T-helper 1 cell (primary cell): ENCODE measurements at places on chromosomes 4 and X.

DNA sequence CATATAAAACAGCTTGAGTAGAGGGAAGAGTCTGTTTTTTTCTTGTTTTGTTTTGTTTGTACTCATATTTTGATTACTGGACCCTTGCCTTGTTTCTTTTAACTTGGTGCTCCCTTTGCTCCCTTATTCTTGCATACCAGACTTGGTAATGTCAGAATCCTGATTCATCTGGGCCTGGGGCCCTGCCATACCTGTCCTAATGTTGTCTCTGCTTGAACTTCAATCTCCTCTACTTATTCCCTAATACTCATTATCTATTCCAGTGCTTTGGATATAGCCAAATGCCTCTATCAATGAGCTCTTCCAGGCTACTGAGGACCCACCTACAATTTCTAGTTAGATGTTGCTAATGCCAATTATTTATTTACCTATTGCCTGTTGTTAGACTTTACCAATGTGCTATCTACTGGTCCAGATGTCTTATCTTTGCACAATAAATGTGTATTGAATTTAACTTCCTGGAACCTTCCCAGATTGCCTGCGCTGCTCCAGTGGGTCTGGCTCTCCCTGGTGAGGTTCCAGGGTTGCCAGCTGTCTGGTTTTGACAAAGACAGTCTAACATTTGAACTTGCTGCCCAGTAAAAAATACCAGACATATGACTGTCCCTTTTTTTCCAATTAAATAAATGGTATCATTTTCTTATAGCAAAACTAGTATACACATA is 64.4 kb upstream of the ACSL4 start:
- no peak for DNase-seq

DNA sequence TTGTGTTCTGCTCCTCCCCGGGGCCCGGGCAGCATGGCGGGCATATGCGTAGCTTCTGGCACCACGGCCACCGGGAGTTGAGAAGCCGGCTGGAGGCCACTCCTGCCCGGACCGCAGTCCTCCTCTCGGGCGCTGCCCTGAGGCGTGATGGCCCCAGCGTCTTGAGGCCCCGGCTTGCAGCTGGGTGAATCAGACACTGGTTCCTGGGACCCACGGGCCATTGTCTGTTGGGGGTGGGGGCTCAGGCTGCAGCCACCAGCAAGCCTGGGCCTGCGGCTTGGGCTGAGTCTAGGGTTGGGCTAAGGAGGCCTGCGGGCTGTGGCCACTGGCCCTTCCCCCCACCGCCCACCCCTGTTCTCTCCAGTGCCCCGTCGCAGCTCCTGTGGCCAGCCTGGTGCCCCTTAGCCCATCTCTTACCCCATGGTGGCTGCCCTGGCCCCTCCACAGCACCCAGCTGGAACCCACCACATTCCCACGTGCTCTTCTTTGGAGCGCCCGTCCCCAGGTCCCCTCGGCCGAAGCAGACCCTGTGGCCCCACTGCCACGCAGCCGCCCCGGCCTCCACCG is 6.7 kb upstream of the UVSSA start:
- DNase-seq: no peak

- no peak for DNase-seq
Observed at GRCh38 chr4:150598909-150599308, 17.0 kb downstream of the MAB21L2 start.

DNA sequence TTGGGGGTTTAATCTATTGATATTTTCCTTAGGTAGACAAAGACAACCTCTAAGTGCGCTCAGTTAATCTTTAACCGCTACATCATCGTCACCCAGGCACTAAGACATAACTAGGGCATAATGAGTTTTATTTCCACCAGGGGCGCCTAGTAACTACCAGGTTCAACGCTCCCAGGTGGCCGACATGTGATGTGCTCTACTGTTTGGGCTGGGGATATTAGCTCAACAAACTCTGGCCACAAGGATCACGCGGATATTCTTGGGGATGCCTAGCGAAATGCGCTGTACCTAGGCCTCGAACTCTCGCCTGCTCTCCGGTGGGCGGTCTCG is 915 bp upstream of the RAB33B start:
- peak; percentile 72 for DNase-seq

DNA sequence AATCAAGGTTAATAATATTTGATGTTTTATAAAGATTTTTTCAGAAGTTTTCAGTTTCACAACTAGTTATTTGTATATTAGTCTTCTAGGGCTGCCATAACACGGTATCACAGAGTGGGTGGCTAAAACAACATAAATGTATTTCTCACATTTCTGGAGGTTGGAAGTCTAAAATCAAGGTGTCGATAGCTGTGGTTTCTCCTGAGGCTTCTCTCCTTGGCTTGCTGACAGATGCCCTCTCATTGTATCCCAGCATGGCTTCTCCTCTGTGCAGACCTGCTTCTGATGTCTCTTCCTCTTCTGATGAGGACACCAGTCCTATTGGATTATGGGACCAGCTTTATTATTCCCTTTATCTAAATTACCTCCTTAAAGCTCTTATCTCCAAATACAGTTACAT is 1456.6 kb downstream of the STIM2 start:
- DNase-seq: no peak

GRCh38 chrX:140229191-140229590 is 263.9 kb upstream of the CXorf66 start:
- no peak for DNase-seq

- DNase-seq: no peak
Observed at GRCh38 chr4:40710484-40711254, 39.1 kb upstream of the NSUN7 start.

GRCh38 chr4:163164110-163164509 is 2.6 kb downstream of the NAF1 start:
- no peak for DNase-seq
